ENCODE measurements at places on chromosomes 3 and 15.

- no peak for DNase-seq
These were observed 5.6 kb downstream of the CPB1 start for GRCh38 chr3:148833223-148833622.

DNA sequence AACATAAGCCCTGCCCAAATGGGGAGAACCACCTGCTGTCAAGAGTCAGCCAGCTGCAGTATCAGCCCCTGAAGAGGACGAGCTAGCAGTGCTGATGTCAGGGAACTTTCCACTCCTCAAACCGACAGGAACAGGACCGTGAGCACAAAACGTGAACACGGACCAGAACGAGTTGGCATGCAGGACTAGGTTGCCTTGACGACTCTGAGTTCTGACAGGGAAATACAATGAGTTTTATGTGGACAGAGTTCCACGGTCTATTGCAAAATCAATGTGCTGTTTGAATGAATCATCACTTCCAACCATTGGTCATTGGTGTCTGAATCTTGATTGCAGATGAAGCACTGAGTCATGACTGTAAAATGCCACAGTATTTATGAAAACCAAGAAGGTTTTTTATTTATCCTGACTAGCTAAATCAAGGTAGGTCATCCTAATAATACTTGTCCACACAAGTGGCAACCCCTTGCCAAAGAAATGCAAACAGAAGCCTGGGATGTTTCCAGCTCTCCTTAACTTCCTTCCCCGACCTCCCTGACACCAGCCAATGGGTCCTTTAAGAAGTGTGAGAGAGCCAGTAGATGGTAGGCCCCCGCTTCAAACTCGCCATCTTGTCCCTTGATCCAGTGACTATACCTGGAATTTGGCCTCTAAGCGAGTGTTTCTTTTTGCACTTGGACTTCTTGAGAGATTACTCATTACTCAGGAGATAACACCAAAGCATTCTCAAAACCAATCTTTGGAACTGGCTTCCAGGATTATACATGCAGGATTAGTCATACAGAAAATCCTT is 119.6 kb downstream of the ASB7 start:
- DNase-seq = no peak

DNA sequence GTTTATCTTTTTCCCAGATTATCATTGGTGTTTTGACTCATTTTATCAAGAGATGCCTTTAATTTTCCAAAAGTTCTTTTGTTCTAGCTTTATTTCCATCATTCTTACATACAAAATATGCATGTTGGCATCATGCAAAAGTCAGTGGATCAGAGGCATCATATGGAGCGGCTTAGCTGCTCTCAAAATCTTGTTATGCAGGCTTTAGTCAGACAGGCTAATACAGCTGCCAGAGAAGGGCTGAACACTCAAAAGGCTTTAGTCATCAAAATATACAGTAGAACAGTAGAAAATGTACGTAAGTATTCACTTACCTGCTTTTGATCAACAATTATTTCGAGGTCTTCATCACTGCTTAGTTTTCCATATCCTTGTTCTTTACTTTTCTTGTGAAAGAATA is 65.5 kb downstream of the PEX5L start:
- DNase-seq = no peak

- no peak for DNase-seq
These were observed 14.6 kb downstream of the SMAD6 start for GRCh38 chr15:66716656-66717020.

DNA sequence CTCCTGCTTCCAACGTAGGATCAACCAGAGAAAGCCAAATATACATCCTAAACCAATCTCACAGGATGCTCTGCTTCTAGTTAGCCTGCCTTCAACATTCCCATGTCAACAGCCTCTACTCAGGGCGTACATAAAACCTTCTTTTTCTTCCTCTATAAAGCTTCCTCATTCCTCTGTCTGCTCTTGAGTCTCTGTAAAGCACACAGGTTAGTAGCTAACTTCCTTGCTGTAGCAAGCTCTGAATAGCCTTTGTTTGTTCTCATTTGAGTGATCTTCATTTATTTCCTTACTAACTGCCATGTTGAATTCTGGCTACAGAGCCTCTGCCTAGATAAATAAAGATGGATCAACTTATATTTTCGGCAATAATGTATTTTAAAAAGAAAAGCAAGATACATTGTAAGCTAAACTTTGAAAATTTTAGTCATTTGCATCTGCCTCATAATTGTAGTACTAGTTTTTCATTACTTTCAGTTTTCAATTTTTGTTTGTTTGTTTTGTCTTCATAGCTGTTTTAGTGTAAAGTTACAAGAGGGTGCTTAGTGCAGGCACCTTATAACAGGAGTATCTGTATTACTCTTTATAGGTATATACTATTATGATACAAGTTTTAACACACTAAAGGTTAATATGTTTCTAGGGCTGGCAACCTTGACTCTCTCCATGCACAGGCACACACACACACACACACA is 498.2 kb downstream of the PYDC2 start:
- no peak for DNase-seq

DNA sequence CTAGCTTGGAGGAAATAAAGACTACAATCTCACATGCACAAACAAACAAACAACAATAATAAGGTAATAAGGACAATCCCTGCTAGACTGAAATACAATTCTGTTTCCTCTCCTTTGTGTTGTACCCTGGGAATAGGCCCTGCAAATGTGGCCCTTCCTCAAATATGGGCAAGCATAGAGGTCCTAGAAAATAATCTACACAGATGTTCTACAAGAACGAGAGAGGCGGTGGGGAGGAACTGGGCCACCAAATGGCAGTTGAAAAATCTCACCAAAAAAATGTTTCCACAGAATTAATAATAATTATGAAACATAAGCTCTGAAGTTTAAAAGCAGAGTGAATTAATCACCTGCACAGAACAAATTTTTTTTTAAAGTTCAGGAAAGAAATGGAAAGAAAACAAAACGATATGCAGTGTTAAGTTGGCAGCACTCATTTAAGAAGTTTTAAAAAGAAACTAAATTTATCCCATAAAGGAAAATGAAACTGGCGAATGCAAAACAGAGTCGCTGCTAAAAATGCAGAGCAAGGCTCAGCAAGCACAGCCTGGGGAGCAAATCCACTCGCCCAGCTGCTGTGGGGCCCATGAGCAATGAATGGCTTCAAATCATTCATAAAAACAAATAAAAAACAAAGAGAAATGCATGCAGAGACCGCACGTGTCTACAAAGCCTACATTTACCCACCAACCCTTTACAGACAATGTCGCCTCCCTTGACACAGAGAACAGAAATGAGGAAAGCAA is 475.4 kb downstream of the OCA2 start:
- DNase-seq = no peak

GRCh38 chr15:57537072-57537471 is 54.6 kb upstream of the MYZAP start:
- no peak for DNase-seq

GRCh38 chr3:49607105-49607591 is 52.9 kb downstream of the BSN start:
- no peak for DNase-seq

GRCh38 chr3:63961891-63962290 is 49.7 kb upstream of the SCAANT1 start:
- no peak for DNase-seq

Data from activated CD4-positive, alpha-beta memory T cell treated with anti-CD3 and anti-CD28 coated beads for 36 hours (primary cell).